ENCODE measurements at places on chromosomes 4 and X. TPM values are rescaled to one million over a fixed set of nuclear protein-coding genes. Genes with fewer than 3 reads are reported as not detected.

The BANK1 gene
- 0.08 TPM for total RNA-seq

The CCKAR gene
- not detected for total RNA-seq

The RNF150 gene
- total RNA-seq, result 0.30 TPM

The MAGEB1 gene
- total RNA-seq, result not detected

The MSMO1 gene
- 150 TPM for total RNA-seq

The ARHGAP6 gene
- 1.6 TPM for total RNA-seq

The PCYT1B gene
- total RNA-seq, result under 0.01 TPM

The FGD1 gene
- 3.2 TPM for total RNA-seq

The CSTF2 gene
- 15.6 TPM for total RNA-seq

The MTNR1A gene
- total RNA-seq, result not detected

The MAP7D2 gene
- total RNA-seq, result not detected

The GAGE12E gene
- total RNA-seq, result not detected

The TMPRSS11A gene
- not detected for total RNA-seq

The IQSEC2 gene
- 4.3 TPM for total RNA-seq

The BMP15 gene
- total RNA-seq, result not detected

The AMER1 gene
- total RNA-seq, result 1.1 TPM

The NWD2 gene
- not detected for total RNA-seq

The CSN1S1 gene
- total RNA-seq, result not detected

The DYNLT3 gene
- total RNA-seq, result 45.9 TPM

The DCAF4L1 gene
- 0.12 TPM for total RNA-seq

The SSX4 gene
- total RNA-seq, result not detected

The ARHGAP36 gene
- total RNA-seq, result not detected

The MTTP gene
- total RNA-seq, result not detected

The VEGFD gene
- total RNA-seq, result under 0.01 TPM

The ASB9 gene
- total RNA-seq, result not detected

The SOWAHD gene
- total RNA-seq, result 0.23 TPM

The FANCB gene
- total RNA-seq, result 1.6 TPM

The SMIM10 gene
- total RNA-seq, result 2.3 TPM

The GPRASP2 gene
- 13.7 TPM for total RNA-seq

The MAOB gene
- total RNA-seq, result 0.12 TPM

The CLTRN gene
- total RNA-seq, result not detected

The LDB2 gene
- total RNA-seq, result 543 TPM

The CENPVL2 gene
- not detected for total RNA-seq

The ERAS gene
- total RNA-seq, result not detected

The ADRA2C gene
- total RNA-seq, result 1.4 TPM

The JCHAIN gene
- total RNA-seq, result 1.1 TPM

All from smooth muscle cell of the coronary artery (primary cell).